Activated CD8-positive, alpha-beta memory T cell treated with anti-CD3 and anti-CD28 coated beads, Interleukin-2, amount 10 ng/mL, durations not matched to agents 7 days and 5 days (primary cell): ENCODE measurements at places on chromosomes 3 and 15. TPM values are rescaled to one million over a fixed set of nuclear protein-coding genes. Genes with fewer than 3 reads are reported as not detected.

GRCh38 chr3:110754212-110754916 lies 317.3 kb upstream of the NECTIN3 start:
- no peaks in the 10 kb centered on the region for H3K4me1 ChIP-seq
- no peak for DNase-seq
- H3K27me3 ChIP-seq: no peaks in the 10 kb centered on the region
- no peak overlapping the region for H3K4me3 ChIP-seq
- no peaks in the 10 kb centered on the region for H3K36me3 ChIP-seq
- no peak overlapping the region for H3K27ac ChIP-seq

Gene BOC
- total RNA-seq: not detected

Gene ITIH3
- total RNA-seq: not detected

DNA sequence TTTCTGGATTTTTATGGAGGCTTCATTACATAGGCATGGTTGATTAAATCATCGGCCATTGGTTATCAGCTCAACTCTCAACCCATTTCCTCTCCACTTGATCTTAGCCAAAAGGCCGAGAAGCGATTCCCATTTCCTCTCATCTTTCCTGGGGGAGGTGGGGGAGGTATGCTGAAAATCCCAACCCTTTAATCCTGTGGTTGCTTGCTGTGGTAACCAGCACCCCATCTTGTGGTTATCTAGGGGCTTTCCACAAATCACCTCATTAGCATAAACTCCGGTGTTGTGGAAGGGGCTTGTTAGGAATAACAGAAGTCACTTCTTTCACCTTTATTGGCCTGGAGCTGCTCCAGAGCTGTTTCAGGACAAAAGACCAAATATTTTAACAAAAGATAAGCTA lies 20.9 kb downstream of the PDE8A start:
- no peak overlapping the region for H3K4me3 ChIP-seq
- DNase-seq: no peak
- H3K4me1 ChIP-seq: peaks cover 7% of the 10 kb centered on the region
- no peaks in the 10 kb centered on the region for H3K36me3 ChIP-seq
- H3K27me3 ChIP-seq: no peaks in the 10 kb centered on the region

Gene LRRC31
- not detected for total RNA-seq

DNA sequence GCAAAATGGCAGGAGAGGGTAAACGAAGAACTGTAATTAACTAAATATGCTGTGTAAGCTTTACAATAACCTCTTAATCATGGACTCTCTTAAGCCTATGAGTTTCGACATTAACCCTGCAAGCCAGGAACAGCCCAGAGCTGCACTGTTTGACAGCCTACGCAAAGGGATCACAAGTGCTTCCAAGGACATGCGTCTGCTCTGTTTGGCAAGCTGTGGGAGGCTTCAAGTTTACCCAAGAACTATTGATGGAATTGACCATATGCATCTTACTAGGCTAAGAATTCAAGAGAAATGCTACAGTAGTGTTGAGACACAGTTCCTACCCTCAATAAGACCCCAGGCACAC lies 66.0 kb downstream of the PDZRN3 start:
- no peak overlapping the region for H3K4me3 ChIP-seq
- no peak for DNase-seq
- H3K4me1 ChIP-seq: no peaks in the 10 kb centered on the region
- H3K36me3 ChIP-seq: no peaks in the 10 kb centered on the region
- no peak overlapping the region for H3K27ac ChIP-seq

GRCh38 chr3:152609891-152610290 lies 225.0 kb upstream of the P2RY1 start:
- no peaks in the 10 kb centered on the region for H3K4me1 ChIP-seq
- H3K27ac ChIP-seq: no peak overlapping the region
- DNase-seq: no peak
- peaks cover 9% of the 10 kb centered on the region for H3K27me3 ChIP-seq
- no peaks in the 10 kb centered on the region for H3K36me3 ChIP-seq

DNA sequence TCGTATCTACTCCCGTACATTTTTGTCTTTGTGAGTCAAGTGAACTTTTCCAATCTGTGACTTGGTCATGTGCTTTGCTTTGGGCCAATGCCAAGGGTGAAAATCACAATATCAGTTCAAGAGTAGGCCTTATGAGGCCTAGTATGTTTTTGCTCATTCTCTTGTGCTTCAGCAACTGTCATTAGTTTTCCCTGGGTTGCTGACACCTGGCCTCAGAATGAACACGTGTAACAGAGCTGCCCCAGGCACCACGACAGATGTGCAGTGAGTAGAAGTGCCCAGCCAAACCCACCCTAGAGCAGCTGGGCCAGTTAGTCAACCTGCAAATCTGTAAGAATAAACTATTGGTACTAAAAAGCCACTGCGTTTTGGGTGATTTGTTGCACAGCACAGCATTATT lies 460.3 kb upstream of the WNT5A start:
- DNase-seq: no peak
- no peaks in the 10 kb centered on the region for H3K27me3 ChIP-seq

GRCh38 chr3:4512895-4513616 lies 19.9 kb downstream of the ITPR1 start:
- no peak overlapping the region for H3K27ac ChIP-seq
- H3K36me3 ChIP-seq: peaks cover 32% of the 10 kb centered on the region
- no peak overlapping the region for H3K4me3 ChIP-seq
- no peak for DNase-seq
- no peaks in the 10 kb centered on the region for H3K27me3 ChIP-seq

GRCh38 chr15:89499156-89499555 lies 2.8 kb upstream of the RHCG start:
- no peak overlapping the region for H3K27ac ChIP-seq
- peaks cover 13% of the 10 kb centered on the region for H3K4me1 ChIP-seq
- H3K36me3 ChIP-seq: no peaks in the 10 kb centered on the region
- H3K27me3 ChIP-seq: peaks cover 54% of the 10 kb centered on the region
- H3K4me3 ChIP-seq: no peak overlapping the region

DNA sequence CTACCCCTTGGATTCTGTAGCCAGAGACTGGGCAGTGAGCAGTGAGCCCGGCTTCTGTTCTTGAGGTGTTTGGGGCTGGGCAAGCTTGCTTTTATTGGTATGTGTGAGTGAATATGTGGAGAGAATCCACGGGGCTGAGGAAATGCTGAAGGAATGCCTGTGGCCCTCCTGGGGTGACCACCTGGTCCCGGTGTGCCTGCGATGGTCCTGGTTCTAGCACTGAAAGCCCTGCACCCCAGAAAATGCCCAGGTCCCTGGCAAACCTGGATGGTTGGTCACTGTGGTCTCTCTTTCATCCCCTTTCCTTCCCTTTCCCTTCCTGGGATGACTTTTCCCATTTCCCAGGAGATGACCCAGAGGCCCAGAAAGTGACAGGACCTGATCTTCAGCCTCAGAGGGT lies 4.2 kb downstream of the ZBTB47 start:
- peaks cover 7% of the 10 kb centered on the region for H3K27me3 ChIP-seq
- H3K4me1 ChIP-seq: peaks cover 10% of the 10 kb centered on the region
- no peaks in the 10 kb centered on the region for H3K36me3 ChIP-seq
- no peak overlapping the region for H3K27ac ChIP-seq
- no peak for DNase-seq
- H3K4me3 ChIP-seq: no peak overlapping the region

Gene HLTF
- total RNA-seq: 31.3 TPM

Gene CORO2B
- not detected for total RNA-seq
